NB4 (cell line): ENCODE measurements at places on chromosomes 7 and 10.
A peak's percentile ranks its signal among the peaks of the same experiment; 100 is the strongest.

DNA sequence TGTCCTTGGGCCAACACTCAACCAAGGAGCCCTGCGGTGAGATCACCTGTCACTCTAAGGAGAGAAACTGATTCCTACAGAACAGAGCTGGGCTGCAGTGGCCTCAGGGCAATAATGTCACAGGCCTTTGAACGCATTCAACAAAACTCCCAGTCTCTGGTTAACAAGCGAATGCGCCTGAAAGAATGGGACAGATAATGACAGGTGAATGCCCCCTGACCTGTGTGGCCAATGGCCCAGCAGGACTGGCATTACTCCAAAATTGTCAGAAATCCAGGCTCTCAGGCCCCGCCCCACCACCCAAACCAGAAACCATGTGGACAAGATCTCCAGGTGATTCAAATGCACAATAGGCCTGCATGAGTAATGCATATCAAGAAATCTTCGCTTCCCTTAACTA lies 277.7 kb upstream of the KLF6 start:
- DNase-seq = no peak

DNA sequence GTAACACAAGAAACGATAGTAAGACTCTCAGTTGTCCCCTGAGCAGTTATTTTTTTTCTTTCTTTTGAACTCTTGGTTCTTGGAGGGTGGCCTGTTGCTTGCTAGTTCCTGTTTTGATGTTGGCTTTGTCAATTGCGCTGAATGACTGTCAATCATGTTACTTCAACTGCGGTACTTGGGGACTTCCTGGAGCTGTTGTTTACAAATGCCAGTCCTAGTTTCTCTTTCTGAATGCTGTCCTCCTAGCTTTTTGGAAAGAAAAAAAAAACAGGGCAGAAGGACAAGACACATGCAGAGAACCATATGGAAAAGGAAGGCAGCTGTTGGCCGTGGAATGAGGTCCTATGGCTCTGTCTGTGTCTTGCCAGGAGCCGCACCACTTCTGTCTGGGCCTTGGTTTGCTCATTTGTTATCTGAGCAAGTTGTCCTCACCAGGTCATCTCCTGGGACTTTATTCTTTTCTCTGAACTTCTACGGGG lies 7.0 kb upstream of the PDCD4 start:
- DNase-seq = peak; percentile 92

DNA sequence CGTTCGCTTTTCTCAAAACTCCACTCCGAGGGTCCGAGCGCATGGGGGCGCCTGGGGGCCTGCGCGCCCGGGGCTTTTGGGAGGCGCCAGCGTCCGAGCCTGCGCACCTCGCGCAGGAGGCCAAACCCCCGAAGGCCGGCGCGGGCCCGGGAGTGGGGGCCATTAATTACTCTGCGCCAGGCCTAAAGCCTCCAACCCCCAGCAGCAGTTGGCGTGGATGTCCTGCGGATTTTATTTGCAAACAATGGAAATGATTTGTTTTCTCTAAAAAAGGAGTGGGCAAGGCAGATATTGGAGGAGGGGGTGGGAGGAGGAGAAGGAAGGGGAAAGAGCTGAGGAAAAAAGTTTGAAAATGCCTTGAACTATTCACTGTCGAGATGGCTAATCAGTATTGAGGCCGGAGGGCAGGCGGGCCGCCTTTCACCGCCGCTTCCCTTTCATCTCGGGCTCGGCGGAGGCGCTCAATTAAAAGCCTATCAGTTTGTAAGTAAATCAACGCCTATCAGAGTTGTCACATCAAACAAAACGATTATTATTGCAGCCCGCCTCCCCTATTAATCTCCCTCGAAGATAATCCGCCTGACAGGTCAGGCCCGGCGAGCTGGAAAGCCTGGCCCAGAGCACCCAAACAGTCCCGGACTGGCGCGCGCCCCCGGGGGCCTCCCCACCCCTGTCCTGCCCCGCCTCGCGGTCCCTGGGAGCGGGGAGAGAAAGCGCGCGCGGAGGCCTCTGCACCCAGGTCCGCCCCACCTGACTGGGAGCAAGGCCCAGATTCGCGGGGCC lies 3.4 kb upstream of the ZNF503 start:
- DNase-seq = no peak

GRCh38 chr7:31890766-31891165 lies 179.4 kb downstream of the PDE1C start:
- DNase-seq = no peak

- DNase-seq = no peak
Observed at GRCh38 chr10:113071446-113071845, 121.4 kb downstream of the TCF7L2 start.

DNA sequence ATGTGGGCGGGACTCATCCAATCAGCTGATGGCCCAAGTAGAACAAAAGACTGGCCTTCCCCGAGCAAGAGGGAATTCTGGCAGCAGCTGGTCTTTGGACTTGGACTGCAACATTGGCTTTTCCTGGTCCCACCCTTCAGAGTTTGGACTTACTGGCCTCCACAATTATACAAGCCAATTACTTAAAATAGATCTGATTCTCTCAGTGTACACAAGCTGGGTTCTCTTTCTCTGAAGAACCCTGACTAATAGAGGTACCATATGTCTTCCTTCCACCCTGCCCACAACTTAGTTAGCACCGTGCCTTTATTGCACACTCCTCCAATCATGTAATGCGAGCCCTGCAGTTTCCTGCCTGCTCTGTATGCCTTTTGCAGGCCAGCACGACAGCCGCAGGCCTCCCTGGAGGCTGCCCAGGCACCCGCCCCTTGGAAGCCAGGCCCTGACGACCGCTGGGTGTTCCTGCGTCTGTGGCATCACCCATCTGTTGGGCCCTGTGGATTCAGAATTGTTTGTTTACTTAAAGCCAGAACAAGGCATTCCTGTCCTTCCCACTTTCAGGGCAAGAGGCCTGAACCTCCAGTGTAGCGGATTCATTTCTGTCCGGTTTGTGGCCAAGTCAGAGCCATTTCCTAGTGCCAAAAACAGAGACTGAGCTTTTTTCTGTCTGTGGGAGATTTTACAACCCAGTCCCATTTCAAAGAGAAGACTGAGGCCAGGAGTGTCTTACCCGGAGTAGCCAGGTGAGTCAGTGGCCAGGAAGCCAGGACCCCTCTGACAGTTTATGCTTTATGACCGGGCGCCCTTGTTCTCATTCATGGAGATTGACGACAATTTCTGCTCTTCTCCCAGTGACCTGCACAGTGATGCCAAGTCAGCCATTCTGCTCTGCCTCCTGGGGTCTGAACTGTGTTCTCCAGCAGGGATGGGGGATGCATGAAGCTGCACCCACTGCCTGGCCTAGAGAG lies 968 bp upstream of the INMT start:
- DNase-seq = no peak

DNA sequence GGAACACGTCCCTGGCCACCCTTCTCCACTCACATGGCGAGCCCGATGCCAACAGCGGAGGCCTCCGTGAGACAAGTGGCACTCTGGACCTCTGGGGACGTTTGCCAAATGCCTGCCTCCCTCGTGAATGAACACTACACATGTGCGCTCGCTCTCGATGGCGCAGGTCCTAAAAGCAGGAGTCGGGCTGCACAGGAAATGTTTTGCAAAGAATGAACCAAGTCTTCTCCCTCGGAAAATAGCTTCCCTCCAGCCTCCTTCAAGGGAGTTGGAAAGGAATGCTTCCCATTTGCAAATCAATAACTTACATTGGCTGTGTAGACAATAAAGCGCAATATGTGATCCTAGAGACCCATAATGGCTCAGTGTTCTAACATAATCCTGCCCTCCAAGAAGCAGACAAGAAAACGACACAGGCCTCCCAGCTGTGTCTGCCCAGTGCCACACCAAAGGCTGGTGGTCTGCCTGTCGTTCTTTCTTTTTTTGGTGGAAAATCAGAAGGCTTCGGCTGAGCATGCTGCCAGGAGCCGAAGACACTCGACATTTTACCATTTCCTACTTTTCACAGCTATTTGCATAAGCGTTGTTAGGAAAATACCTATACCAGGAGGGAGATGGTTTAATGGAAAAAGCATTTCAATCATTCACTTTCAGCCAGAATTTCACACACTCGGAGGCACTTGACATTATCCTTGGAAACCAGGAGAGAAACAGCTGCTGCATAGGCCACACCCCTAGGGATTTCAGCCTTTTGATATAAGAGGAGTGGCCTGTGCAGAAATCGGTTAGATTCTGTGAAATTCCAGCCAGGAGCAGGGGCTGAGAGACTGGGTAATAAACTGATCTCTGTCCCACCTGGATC lies 38.4 kb downstream of the ATXN7L1 start:
- DNase-seq = no peak

- peak; percentile 34 for DNase-seq
Observed at GRCh38 chr7:76231583-76231982, 29.9 kb downstream of the SRRM3 start.

GRCh38 chr10:51861731-51862130 lies 162.3 kb upstream of the CSTF2T start:
- DNase-seq = no peak

- DNase-seq = no peak
Observed at GRCh38 chr10:78547397-78547796, 513.7 kb downstream of the RPS24 start.

DNA sequence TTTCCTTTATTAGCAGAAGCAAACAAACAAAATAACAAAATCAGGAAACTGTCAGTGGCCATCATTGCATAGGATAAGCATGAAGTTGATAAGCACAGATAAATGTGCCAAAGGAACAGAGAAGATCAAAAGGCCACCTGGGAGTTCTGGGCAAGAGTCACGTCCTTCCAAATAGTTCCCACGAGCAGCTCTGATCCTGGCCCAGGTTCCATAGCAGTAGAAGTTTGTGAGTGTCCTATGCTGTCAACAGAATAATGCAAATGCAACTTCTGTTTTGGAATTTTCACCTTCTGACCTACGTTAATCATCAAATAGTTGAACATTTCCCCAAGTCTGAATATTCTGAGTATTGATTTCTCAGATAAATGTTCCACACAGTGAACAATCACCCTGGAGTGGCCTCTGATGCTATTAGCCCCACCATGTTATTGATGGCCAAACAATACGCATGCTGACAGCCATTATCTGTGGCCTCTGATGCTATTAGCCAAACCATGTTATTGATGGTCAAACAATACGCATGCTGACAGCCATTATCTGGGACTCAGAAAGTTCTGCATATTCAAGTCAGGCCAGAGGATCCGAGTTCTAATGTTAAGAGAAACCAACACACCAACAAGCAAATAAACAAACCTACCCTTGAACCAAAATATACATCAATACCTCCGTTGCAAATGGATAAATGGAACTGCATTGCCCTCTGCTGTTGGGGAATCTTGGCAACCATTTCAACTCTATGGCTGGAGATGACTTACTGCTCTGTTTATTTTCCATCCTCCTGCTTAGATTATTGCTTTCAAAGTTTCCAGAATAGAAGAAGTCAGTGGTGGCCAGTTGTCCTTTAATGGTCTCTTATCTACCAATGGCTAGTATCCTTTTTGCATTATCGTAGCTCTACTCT lies 63.3 kb downstream of the MRC1 start:
- DNase-seq = peak; percentile 1

- no peak for DNase-seq
Observed at GRCh38 chr10:48254750-48255512, 19.6 kb downstream of the FRMPD2 start.

- DNase-seq = no peak
Observed at GRCh38 chr10:65550761-65551160, 1375.1 kb upstream of the LRRTM3 start.

DNA sequence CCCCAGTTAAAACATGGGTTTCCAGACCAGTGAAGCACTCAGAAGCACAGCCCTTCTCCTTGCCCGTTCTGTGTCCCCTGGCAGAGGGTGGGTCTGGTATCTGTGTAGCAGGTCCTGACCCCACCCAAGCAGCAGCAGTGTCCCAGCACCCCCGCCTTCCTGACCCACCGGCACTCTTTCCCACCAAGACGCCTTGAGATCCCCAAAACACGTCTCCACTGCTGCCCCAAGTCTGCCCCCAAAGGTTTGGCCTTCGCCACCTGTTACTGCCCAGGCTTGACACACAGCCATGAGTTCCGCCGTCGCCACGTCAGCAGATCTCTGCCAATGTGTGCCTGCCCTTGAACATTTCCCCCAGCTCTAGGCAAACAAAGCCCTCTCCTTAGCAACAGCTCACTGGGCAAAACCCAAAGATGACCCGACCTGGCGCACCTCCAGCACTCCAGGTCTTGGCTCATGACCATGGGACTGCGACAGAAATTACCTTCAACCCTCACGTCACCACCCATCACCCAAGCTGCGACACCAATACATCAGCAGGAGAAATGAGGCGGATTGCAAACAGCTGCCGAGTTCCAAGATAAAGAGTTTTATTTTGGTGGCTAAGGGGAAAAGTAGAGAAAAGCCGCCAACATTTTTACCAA lies 75.6 kb downstream of the CTBP2 start:
- DNase-seq = no peak

- no peak for DNase-seq
Observed at GRCh38 chr7:85239109-85239508, 52.3 kb upstream of the SEMA3D start.

DNA sequence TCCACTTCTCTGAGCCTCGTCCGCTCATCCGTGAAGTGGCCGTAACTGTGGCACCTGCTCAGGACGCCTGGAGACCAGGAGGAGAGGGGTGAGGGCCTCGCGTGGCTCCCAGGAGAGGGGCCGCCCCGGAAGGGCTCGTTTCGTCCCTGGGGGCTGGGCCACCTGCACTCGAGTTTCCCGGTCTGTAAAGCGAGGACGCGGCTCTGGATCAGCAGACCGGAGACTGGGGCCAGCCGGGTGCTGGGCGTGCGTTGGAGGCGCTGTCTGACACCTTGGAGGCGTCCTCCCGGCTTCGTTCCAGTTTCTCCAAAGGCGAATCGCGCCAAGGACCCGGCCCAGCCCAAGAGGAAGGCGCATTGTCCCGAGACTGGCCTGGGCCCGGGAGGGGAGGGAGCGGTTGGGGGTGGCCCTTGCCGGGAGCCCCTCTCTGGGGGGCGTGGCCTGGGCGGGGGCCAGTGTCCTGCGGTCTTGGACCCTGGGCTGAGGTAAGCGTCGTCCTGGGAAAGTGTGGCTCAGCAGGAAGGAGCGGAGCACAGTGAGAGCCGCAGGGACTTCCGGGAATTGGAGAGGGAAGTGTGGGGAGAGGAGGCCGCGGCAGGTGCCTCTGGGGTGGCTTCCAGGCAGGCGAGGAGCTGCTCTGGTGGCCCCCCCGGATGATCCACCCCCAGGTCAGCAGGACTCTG lies 89.6 kb downstream of the FOXL3 start:
- DNase-seq = no peak
